ENCODE measurements at places on chromosomes 11 and 22.

DNA sequence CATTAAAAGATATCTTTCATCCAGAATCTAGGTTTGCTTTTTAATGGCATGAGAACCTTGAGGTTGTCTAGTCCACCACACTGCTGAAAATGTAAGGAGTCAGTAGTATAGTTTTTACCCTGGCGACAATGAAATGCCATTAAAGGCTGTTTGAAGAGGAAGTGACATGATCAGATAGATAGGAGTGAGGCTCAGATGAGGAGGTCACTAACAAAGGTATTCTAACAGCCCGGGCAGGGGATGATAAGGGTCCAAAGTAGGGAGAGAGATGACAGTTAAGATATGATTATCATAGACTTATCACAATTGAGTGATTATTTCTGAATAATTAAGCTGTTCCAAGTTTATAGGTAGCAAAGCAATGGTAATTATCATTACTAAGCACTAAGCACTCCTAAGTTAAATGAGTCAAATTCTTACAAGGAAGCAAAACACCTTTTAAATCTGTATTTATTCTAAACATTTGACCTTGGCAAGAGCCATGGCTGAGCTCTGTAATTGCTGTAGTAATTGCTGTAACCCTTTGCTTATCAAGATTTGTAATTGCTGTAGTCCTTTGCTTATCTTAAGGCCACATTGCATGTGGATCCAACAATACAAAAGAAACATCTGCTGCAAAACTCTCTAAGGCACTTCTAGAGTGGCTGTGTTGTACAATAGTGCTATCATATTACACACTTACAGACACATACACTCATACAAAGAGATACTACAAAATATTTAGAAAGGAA lies 92.6 kb downstream of the ENTHD1 start:
- DNase-seq, result no peak

DNA sequence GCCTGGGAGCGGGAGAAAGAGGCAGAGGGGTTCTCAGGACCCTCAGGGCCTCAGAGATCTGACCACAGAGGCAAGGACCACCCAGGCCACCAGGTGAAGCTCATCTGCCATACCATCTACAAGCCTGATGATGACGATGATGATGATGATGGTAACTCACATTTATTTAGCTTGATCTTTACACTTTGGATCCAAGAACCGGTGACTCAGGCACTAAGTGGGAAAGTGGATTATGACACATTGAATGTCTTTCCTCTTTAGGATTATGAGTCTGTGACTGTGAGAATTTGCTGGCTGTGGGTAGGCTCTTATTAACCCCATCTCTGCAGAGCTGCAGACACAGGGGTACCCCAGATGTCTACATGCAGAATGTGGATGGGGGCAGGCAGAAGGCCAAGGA lies 110.3 kb downstream of the DSCAML1 start:
- DNase-seq, result no peak

DNA sequence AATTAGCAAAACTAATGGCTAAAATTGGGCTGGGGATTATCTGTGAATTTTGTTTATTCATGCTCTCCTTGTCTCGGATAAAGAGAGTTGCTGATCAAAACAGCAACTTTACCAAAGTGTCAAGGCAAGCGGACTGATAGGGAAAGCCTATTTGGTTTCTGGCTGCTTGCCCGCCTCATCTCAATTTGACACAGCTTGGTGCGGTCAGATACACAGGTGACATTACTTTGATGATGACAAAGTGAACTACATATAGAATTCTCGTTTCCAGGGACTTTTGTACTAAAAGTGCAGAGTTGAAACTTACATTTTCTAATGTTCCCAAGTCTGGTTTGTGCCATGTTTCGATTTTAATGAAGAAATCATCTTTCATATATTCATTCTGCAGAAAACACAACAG lies 22.8 kb downstream of the PITPNB start:
- no peak for DNase-seq

- no peak for DNase-seq
Observed at GRCh38 chr11:106202935-106203620, 125.6 kb downstream of the AASDHPPT start.

DNA sequence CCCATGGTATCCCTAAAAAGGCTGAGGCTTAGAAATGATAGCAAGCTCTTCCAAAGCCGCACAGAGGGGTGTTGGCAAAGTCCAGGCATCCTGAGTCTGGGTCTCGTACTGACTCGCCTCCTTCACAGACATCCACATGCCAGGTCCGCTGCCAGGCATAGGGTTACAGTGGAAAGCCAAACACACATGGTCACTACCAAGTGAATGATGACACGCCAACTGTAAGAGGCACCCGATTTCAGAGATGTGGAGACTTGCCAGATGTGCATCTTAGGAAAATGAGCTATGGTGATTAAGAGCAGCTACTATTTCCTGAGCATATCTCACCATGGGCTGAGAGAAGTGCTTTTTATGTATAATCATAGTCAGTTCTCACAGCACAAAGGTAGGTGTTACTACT lies 314.9 kb downstream of the MIAT start:
- no peak for DNase-seq

DNA sequence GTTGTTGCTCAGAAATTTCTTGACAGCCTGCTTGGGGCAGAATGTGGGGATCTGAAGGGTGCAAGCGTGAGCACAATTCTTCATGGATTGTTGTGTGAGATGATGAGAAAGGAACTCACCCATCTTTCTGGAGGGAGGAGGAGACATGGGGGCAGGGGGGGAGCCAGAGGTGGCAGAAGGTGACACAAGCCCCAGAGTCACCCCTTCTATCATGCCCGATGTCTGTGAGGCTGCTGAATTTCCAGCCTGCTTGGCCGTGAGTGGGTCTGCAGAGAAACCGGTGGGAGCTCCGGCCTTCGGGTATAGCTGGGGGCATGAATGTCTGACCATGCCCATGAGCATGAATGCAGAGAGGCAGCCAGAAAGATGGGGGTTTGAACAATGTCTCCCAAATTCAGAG lies 870.7 kb downstream of the TBC1D22A start:
- DNase-seq, result no peak

DNA sequence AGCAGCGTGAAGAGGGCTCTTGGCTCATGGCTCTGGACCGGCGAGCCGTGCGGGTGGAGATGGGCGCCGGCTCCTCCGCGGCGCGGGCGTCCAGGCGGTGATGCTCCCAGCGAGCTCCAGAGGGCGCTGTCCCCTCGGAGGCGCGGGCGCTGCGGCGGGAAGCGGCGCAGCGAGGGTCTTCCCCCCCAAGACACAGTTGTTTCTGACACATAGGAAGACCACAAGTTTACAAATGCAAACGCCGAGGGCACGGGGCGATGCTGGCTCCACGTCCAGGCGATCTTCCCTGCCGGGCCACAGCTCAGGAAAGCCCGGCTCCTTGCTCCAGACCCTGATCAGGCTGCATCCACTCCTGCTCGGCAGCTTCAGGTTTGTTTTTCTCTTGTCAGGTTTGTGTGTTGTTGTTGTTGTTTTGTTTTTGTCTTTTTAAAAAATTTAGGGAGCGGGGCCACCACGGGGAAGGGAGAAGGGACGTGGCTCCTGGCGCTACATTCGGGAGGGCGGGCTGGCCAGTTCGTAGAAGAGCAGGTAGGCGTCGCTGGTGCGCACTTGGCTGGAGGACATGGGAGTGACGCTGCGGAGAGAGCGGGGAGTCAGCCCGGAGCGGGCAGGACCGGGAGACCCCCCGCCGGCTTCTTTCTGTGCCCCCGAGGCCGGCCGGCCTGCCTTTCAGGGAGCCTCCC lies 10.0 kb upstream of the MFRP start:
- DNase-seq, result peak; percentile 84

DNA sequence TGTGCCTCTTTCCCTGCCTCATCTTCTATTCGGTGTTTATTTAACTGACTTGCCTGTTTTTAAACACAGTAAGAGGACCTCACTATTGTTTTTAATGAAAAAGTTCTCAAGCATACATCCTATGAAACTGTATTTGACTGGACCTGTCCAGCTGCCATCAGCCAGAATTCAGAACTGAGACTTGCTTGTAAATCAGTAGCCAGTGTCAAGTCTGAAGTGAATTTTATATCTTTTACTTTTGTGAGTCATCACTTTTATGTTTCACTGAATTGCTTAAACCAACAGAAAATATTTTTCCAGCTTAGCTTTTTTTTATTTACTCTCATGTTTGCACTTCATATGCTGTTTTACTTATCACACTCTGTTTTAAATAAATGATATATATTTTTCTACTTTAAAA lies 88.3 kb downstream of the LUZP2 start:
- DNase-seq, result no peak

DNA sequence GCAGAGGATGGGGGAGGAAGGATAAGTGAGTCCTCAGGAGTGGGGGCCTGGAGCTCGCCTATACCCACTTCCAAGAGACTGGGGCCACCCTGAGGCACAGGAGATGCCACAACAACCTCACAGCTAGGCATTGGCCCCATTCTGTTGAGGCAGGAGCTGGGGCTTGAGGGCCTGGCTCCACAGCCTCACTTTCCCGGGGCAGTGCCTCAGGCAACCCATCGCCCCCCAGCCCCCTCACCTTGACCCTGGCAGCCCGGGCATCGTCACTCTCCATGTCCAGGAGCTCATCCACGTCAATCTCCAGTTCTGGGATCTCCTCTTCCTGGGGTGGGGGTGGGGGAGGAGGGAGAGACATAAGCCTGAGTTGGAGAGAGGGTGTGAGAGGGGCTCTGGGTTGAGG lies 1.8 kb downstream of the PPP1R14B start:
- no peak for DNase-seq

GRCh38 chr11:89321401-89321800 lies 143.7 kb downstream of the TYR start:
- DNase-seq, result no peak

DNA sequence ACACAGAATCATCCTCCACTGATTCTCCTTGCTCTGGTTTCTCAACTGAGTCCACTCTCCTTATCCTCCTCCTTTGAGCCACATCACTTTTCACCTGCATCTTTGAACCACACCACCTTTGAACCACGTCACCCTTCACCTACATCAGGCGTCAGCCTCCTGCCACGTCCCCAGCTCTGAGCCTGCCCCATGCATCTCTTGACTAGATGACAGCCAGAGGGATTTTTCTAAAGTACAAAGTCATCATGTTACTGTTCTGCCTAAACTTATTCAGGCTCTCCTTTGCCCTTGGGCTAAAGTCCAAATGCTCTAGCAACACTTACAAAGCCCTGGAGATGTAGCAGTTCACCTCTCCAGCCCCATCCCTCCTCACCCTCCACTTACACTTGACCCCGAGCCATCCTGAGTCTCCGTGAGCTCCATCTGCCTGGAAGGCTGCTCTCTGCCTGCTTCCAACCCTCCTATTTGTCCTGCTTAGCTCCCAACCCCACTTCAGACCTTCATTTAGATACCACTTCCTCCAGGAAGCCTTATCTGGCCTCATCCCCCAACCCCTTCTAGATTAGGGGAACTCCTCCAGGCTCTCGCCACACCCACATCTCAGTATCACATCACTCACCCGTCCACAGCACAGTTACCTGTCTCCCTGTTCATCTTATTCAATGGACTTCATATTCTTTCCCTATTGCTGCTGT lies 3.7 kb upstream of the MS4A10 start:
- no peak for DNase-seq

DNA sequence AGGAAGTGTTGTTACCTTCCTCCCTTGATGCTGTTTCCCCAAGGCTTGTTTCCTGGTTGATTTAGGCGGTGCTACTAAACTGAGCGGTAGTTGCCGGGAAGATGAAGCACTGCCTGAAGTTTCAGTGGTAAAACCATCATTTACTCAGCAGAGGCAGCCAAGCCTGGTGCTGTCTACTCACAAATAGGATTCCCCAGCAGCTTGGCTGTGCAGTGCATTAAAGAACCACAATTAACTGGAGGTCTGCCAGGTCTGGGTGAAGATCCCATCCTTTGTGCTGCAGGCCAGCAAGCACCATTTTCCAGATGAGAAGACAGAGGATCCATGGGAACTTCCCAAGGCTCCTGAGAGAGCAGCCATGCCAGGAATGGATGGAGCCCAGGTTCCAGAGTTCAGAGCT lies 231.9 kb upstream of the E2F8 start:
- DNase-seq, result no peak

- no peak for DNase-seq
Observed at GRCh38 chr22:32916025-32916424, 114.5 kb downstream of the TIMP3 start.

DNA sequence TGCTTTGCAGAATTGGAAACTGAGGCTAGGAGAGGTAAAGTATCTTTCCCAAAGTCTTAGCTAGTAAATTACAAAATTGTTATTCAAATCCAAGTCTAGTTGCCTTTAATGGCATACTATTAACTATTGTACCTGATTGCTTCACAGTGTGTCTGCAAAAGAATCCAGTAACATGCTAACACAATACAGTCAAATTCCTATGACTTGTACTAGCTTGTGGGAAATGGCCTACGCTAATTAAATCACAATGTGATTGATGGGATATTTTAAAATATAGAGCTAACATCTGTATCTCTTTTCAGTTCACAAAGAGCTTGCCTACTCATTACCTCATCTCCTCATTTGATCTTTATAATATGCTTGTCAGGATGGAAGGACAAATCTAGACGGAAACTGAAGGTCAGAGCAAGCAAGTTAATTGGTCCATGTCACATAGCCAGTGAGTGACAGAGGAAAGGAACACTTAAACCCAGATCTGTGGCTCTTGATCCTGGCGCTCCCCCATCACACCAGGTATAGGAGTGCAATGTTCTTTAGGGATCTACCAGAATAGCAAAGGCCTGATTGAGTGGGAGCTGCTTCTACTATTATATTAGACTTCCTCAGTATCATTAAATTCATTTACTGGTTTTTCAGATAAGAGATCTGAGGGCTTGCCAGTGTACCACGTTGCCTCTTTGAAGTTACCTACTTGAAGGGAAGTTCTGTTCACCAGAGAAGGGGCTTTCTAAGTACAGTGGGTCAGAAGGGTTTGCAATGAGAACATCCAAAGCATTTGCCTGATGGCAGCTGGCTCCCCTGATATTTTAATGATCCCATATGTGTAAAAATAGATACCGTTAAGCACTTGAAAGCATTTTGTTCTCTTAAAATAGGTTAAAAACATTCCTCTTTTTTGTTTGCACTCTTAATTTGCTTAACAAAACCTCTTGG lies 213.6 kb upstream of the SESN3 start:
- no peak for DNase-seq

DNA sequence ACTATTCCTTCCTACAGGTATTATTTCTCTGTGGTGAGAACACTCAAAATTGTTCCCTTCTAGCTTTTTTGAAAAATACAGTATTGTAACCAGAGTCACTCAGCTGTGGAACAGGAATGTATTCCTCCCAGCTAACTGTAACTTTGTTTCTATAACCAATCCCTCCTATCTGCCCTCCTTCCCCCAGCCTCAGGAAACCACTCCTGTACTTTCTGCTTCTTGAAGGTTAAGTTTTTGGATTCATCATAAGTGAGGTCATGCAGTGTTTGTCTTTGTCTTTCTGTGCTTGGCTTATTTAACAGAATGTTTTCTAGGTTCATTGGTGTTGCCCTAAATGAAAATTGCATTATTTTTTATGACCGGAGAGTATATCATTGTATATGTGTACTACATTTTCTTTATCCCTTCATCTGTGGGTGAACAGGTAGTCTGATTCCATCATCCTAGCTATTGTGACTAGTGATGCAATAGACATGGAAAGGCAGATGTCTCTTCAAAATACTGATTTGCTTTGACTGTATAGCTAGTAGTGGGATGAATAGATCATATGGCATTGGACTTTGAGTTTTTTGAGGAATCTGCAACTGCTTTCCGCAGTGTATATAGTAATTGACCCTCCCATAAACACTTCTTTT lies 112.9 kb upstream of the GRK3 start:
- no peak for DNase-seq

- no peak for DNase-seq
Observed at GRCh38 chr11:123122341-123122740, 60.4 kb upstream of the HSPA8 start.

- peak; percentile 15 for DNase-seq
Observed at GRCh38 chr11:122671400-122671891, 15.9 kb downstream of the UBASH3B start.

- DNase-seq, result no peak
Observed at GRCh38 chr11:25958045-25958444, 373.9 kb upstream of the ANO3 start.

- DNase-seq, result no peak
Observed at GRCh38 chr22:26709617-26710390, 52.4 kb downstream of the MIAT start.
